CD4-positive, alpha-beta T cell treated with Interleukin-6 for 4 hours (primary cell): ENCODE measurements at places on chromosomes 11 and 22.

DNA sequence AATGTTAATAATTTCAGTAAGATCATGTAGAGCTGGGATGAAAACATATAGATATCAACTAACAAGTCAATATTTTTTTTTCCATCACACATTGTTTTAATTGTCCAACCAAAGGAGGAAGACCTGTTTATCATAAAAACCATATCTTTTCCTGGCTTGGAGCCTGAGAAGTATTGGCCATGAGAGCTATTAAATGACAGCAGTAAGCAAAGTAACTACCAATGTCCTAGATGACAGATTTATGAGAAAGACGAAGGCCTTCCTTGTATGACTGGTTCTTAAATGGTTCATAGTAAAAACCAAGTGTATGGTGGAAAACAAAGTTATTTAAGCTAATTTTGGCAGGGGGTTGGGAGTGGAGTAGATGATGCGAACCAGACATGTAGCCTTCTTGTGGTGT lies 1147.1 kb upstream of the TENM4 start:
- DNase-seq = no peak

GRCh38 chr11:57429946-57430345 lies 3.0 kb upstream of the SLC43A3 start:
- no peak for DNase-seq

- no peak for DNase-seq
Observed at GRCh38 chr11:63870351-63871140, 31.6 kb downstream of the MARK2 start.

DNA sequence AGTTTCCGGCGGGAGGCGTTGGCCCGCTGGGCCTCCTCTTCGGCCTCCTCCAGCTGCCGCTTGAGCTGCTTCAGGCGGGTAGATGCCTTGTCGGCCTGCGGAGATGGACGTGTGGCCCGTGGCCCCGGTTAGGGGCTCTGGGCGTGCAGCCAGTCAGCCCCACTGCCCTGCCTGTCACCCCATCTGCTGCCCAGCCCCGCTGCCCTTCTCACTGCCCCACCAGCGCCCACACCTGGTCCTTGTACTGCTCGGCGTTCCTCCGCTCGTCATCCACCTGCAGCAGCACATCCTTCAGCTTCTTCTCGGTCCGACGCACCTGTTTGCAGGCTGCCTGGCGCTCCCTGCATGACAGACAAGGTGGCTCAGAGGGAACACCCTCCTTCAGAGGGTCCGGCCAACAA lies 31.2 kb downstream of the APOL1 start:
- DNase-seq = no peak

- no peak for DNase-seq
Observed at GRCh38 chr11:35598254-35599125, 19.8 kb upstream of the FJX1 start.

DNA sequence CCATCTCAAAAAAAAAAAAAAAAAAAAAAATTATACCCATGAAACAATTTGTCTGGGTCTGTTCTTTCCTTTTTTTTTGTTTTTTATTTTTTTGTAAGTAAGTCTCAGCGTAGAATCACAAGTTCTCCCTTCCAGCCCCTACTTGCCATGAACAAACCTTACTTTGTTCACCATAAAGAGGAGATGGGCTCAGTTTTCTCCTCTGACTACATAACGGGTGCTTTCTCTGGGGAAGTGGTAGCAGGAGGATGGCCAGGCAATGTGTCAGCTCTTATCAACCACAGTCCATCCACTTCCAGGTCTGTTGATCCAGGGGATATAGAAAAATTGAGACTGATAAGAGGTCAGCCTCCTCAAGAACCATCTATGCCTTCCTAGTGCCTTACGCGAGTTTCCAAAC lies 11.0 kb downstream of the ASCC2 start:
- DNase-seq = no peak

DNA sequence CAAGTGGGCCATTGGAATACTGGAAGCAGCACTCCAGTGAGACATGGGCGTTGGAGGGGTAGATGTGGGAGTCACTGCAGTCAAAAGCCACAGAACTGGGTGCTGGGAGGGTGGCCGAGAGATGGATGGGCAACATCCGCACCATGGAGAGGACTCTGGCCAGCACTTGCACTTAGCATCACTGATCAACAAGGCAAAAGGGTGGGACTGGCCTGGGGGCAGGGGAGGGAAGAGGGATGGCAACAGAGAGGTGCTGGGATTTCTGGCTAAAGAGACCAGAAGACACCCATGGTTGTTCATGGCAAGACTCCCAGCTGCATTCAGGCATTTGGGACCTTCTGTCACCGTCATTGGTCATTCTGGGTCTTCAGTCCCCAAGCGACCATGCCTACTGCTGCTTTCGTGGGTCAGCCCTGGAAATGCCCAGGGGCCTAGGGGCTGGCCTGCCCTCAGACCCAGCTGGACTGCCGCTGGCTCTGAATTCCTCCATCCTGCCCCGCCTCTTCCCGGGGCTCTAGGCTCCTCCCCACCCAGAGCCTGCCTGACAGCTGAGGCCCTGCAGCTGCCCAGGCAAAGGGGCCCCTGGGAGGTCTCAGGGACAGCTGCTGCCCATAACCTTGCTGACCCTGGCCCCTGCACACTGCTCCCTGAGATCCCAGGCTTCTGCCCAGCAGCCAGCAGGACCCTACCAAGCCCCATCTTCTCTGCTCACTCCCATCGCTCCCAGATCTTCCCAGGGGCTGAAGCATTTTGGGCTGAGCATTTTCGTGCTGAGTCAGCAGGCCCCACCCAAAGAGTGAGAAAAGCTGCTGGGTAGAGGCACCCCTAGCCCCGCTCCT lies 13.0 kb upstream of the CDC42EP2 start:
- DNase-seq = no peak

- DNase-seq = no peak
Observed at GRCh38 chr11:76972051-76972450, 62.1 kb upstream of the B3GNT6 start.

GRCh38 chr11:46051102-46051501 lies 70.2 kb downstream of the PHF21A start:
- no peak for DNase-seq

DNA sequence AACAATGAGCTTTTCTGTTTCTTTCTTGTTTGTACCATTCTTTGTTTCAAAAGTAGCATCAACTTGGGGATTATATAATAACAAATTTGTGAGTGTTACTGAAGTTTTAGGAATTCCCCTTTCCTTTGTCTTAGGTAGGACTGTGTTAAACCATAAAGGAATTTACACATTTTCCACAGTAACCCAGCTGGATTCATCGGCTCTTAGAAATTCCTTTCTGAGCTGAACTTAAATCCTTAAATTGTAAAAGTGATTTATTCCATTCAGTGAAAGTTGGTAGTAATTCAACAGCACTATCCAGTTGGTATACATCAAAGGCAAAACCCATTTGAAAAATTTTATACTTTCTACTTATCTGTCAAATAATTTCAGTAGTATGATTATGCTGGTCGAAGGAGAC lies 11.8 kb downstream of the EMSY start:
- DNase-seq = no peak

DNA sequence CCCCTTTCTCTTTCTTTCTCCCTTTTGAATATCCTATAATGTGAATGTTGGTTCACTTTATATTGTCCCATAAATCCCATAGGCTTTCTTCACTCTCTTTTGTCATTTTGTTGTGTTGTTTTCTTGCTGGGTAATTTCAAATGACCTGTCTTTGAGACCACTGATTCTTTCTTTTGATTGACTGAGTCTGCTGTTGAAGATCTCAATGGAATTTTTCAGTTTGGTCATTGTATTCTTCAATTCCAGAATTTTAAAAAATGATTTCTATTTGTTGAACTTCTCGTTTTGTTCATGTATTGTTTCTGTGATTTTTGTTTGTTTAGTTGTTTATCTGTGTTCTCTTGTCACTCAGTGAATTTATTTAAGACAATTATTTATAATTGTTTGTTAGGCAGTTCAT lies 17.5 kb upstream of the FZD4 start:
- no peak for DNase-seq

GRCh38 chr11:19539861-19540260 lies 172.8 kb upstream of the NAV2 start:
- DNase-seq = no peak

- DNase-seq = peak; percentile 23
Observed at GRCh38 chr22:30422481-30423300, 2.9 kb upstream of the MTFP1 start.

DNA sequence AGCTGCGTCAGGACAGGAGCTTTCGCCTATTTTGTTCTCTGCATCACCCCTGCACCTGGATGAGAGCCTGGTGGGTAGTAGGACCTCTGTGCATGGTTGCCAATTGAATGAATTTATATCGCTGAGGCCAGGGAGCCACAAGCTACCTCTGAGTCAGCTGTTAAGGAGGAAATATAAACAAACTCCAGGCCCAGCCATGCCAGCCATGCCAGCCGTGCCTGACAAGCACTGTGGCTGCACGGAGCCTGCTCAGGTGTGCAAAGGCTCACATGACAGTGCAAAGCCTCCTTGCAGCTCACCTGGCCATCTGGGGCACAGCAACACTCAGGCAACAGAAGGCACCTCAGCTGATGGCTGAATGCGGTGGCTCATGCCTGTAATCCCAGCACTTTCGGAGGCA lies 33.7 kb upstream of the LINC01488 start:
- no peak for DNase-seq

GRCh38 chr22:18077639-18078328 lies at the start of gene PEX26:
Gene PEX26 (plus strand): TSS chr22:18077990. CDS start chr22:18078377, 387 bp downstream.
- peak; percentile 95 for DNase-seq

- no peak for DNase-seq
Observed at GRCh38 chr22:27799015-27799826, 2.3 kb downstream of the MN1 start.

- no peak for DNase-seq
Observed at GRCh38 chr11:128116447-128116846, 470.9 kb downstream of the ETS1 start.

DNA sequence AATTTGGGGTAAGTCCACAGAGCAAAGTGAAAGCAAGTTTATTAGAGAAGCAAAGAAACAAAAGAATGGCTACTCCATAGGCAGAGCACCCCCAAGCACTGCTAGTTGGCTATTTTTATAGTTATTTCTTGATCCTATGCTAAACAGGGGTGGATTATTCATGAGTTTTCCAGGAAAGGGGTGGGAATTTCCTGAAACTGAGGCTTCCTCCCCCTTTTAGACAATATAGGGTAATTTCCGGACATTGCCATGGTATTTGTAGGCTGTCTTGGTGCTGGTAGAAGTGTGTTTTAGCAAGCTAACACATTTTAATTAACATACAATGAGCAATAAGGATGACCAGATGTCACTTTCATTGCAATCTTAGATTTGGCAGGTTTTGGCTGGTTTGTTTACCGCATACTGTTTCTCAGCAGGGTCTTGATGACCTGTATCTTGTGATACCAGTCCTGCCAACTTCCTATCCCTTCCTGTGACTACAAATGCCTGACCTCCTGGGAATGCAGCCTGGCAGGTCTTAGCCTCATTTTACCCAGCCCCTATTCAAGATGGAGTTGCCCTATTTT lies 937 bp upstream of the C1QTNF6 start:
- DNase-seq = no peak

- no peak for DNase-seq
Observed at GRCh38 chr11:85295694-85296271, 331.4 kb downstream of the DLG2 start.

GRCh38 chr11:76560219-76560618 lies 110.3 kb downstream of the LRRC32 start:
- DNase-seq = peak; percentile 50

DNA sequence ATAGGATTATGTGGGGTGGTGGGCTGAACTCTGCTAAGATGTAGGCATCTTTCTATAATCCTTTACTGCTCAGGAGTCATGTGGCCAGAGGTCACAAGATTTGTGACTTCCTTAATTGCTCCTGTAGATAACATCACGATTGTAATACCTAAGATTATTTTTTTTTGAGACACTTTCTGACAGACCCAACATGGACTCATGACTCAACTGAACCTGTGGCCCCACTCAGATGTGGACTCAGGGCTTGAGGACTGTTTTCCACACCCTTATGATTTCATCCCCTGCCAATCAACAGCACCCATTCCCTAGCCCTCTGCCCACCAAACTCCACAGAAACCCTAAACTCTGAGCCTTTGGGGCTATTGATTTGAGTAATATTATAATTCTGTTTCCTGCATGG lies 35.6 kb upstream of the MMP7 start:
- no peak for DNase-seq

DNA sequence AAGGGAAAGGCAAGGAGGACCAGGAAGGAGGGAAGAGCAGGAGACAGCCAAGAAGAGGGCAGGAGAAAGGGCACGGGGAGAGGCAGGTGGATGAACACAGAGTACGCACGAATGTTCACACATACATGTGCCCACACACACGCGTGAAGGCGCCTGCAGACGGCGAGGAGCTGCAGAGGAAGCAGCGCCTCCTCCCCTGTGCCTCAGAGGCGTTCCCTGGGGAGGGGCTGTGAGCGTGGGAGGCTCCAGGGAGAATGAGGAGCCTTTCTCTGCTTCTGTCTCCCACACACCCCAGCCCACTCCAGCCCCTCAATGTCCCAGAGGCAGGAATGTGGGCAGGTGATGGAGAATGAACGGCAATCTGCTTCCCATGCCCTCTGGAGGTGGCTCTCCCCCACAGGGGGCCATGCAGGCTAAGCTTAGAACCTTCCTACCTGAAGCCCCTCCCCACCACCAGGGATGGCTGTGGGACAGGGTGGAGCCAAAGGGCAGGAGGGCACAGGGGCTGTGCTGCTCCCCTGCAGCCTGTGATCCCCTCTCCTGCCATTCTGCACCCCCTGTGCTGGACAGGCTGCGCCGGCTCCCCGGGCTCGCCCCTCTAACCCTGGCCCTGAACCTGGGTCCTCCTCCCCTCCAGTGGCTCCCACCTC lies 25.3 kb downstream of the PPM1F start:
- no peak for DNase-seq

DNA sequence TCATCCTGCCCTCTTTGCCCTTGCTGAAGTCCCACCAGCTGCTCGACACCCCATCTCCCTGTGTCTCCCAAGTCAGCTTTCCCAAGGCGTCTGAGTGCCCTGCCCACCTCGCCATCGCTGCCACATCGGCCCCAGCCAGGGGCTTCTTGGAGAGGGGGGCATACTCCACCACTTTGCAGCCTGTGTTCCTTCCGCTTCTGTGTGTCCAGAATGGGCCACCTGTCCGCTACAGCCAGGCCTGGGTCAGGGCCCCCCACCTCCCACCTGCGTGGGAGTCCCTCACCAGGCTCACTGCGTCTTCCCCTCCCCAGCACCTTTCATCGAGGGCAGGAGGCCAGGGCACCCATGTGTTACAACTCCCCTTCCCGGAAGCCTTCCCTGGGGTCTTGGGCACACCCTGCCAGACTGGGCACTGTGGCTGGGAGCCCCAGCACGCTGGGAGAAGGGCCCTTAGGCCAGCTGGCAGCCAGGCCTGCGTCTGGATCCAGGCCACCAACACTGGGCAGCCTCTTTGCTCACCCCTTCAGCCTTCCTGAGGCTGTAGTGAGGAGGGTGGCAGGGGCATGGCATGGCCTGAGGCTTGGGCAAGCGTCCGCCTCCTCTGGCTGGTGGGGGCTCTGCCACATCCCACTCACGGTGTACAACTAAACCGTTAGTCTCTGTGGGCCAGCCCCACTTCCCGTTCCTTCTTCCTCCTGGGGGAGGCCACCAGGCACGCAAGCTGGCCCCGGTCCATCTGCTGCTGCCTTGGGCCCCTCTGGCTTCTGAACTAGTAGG lies 13.4 kb downstream of the CPT1A start:
- no peak for DNase-seq

DNA sequence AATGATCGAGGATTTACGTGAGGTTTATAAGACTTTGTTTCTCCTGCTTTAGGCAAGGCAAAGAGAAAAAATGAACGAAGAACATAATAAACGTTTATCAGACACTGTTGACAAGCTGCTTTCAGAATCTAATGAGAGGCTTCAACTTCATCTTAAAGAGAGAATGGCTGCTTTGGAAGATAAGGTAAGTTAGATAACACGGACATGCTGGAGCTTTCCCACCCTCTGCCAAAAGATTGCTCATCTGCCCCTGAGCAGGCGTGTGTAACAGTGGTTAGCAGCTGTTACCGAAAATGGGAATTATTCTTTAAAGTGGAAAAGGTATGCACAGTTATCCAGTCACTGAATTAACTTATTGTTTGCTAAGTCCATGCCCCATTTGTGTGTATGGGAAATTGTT lies 62.8 kb upstream of the CTTN start:
- no peak for DNase-seq
